ENCODE measurements at places on chromosomes 2 and 18. TPM values are rescaled to one million over a fixed set of nuclear protein-coding genes. Genes with fewer than 3 reads are reported as not detected.

DNA sequence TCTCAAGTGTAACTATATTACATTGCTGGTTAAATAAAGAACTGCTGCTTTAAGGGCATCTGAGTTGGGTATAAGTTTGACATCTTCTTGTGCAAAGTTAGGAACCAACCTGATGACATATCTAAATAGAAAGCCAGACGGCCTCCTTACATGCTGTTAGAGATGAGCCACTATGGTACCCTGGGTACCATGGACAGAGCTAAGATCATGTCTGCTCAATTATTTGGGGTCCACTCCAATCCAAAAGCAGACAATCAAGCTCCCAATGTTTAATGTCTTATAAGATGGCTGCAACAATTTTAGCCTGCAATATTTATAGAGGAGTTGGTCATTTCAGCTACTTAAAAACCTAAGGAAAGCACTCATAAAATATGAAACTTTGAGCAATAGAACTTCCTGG lies 86.2 kb downstream of the UPP2 start:
- DNase-seq = no peak

GRCh38 chr2:168426861-168427260 lies 29.2 kb upstream of the CERS6 start:
- DNase-seq = no peak

Gene UGT1A5
- not detected for total RNA-seq

Gene XDH
- not detected for total RNA-seq

GRCh38 chr2:113119111-113119510 lies 8.3 kb upstream of the IL1RN start:
- no peak for DNase-seq

Gene NT5C1B
- not detected for total RNA-seq

GRCh38 chr2:174833737-174834136 lies 69.5 kb upstream of the CHRNA1 start:
- no peak for DNase-seq

DNA sequence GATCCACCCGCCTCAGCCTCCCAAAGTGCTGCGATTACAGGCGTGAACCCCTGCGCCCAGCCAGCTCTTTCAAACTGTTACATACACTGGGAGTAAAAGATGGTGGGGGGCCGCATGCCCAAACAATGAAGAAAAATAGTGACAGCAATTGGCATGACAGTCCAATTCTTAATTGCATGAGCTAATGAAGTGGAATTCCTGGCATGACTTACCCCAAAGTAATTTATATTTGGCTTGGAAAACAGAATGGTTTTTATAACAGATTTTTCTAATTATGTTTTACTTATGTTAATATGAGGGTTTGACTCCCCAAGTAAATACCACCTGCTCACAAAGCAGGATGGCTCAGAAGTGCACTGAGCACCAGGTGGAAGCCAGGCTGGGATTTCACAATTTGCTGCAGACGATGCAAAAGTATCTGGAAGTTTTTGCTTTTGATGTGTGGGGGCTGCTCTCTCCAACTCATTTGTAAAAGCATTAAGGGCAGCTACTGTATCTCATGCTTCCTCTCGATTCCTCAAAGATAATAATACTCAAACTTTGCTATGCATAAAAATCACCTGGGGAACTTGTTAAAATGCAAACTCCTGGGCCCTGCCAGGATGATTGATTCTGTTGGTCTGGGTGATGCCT lies 24.0 kb upstream of the ATG16L1 start:
- DNase-seq = no peak

DNA sequence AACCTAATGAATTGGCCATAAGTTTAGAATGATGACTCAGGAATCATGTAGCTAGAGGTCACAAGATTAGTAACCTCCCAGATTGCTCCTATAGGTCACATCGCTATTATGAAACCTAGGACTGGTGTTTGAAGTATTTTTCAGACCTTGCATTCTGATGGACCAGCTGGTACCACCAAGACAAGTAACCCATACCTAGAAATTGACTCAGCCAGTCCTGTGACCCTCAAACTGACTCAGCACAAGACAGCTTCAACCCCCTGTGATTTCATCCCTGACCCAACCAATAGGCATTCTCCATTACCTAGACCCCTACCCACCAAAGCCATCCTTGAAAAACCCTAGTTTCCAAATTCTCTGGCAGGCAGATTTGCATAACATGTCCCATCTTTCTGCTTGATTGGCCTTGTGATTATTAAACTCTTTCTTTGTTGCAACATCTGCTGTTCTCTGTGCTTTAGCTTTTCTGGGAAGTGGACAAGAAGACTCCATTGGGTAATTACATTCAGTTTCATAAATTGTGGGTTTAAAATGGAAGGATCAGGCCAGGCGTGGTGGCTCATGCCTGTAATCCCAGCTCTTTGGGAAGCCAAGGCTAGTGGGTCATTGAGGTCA lies 254.9 kb downstream of the IRS1 start:
- DNase-seq = no peak

DNA sequence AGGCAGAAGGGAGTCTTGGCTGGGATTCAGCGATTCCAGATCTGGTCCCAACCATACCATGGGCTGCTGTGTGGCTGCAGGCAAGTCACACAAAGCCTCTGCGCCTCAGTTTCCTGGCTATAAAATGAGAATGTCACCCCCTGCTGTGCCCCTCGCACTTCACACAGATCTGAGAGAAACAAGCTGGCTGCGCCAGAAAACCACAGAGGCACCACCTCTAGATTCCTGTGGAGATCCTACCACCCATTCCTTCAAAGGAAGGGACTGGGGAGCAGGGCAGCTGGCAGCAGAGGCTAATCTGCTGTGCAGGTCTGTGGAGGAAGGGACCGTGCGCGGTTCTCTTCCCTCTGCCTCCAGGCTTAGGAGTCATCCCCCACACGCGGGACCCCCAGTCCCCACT lies 19.8 kb downstream of the NEURL3 start:
- no peak for DNase-seq

GRCh38 chr2:114543236-114543766 lies 100.9 kb downstream of the DPP10 start:
- no peak for DNase-seq

DNA sequence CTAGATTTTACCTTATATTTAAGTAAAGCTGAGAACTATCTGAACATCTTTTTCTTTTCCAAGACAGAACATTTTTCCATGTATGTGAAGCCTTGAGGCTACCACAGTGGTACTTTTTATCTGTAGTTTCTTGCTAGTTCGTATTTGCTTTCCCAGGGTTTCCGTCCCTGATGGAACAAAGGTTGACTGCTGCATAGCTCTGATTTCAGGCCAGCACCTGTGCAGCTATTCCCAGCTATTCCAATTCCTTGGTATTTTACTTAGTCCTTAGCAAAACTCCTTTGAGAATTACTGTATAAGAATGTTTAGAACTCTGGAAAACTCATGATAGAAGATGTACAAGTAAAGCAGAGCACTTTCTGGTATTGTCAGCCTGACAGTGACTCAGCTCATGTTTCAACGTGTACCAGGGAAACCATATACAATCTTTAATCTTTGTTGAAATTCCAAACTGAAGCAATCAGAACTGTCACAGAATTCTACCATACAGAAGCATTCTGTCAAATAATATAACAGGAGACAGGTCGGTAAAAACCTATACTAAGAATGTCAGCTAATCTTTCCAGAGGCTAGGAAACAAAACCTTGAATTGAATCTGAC lies 162.2 kb downstream of the PKP4 start:
- DNase-seq = no peak

DNA sequence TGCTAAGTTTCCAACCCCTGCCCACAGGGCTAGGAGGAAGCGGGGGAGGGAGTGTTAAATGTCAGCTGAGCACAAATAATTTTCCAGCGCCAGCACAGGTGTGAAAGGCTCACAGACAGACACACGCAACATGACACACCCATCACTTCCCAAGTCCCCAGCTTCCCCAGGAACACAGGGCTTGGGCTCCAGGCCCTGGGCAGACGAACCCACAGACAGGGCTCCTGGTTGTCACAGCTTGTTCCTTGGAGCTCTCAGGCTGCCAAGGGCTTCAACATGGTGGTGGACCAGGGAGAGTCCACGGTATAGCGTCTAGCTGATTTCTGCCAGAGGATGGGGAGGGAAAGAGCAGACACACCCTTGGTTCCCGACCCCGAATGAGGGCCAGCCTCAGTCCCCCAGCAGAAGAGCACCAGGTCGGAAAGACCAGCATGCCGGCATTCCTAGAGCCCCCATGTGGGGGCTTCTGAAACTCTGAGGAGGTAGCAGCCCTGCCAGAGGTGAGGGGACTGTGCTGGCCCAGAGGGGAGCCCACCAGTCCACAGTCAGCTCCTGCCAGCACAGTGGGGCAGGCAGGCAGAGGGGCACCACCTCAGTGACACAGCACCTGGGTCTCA lies 1.9 kb downstream of the DUSP2 start:
- DNase-seq = no peak

GRCh38 chr2:13102397-13103063 lies 385.8 kb downstream of the TRIB2 start:
- no peak for DNase-seq

DNA sequence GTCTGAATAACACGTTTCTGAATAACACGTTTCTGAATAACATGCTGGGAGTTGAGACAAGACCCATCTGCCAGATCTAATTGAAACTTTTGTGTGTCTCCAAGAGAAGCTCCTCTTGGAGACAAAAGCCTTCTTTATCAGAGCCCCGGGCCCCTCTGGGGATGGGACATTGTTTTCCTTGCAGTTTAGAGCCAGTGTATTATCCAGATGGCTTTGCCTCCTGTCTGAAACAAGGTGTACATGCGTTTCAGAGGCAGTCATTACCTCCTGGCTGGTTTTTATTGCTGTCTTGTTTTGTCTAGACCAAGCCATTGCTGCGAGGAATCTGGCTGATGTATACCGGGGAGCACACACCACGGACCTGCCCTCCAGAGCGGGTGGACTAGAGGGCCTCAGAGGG lies 7.8 kb downstream of the FOSL2 start:
- DNase-seq = no peak

Gene GULP1
- total RNA-seq = not detected

Gene NRBP1
- 182 TPM for total RNA-seq

DNA sequence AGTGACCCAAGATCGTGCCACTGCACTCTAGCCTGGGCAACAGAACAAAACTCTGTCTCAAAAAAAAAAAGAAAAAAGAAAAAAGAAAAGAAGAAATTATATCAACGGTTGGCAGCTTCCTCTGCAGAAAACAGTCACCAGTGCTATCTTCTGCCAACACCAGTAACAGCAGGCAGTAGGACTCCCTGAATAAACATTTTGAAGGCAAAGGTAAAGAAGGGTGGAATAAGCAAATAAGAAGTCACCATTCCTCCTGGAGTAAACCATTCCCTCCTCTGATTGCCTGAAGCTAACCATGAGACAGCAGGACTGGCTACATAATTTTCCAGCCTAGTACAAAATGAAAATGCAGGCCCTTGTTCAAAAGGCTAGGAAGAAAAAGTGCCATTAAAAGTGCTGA lies 9.0 kb upstream of the RNF103 start:
- no peak for DNase-seq

GRCh38 chr2:60652832-60653340 lies 99.4 kb upstream of the BCL11A start:
- no peak for DNase-seq
